ENCODE measurements at places on chromosomes 11 and 22. TPM values are rescaled to one million over a fixed set of nuclear protein-coding genes. Genes with fewer than 3 reads are reported as not detected.

DNA sequence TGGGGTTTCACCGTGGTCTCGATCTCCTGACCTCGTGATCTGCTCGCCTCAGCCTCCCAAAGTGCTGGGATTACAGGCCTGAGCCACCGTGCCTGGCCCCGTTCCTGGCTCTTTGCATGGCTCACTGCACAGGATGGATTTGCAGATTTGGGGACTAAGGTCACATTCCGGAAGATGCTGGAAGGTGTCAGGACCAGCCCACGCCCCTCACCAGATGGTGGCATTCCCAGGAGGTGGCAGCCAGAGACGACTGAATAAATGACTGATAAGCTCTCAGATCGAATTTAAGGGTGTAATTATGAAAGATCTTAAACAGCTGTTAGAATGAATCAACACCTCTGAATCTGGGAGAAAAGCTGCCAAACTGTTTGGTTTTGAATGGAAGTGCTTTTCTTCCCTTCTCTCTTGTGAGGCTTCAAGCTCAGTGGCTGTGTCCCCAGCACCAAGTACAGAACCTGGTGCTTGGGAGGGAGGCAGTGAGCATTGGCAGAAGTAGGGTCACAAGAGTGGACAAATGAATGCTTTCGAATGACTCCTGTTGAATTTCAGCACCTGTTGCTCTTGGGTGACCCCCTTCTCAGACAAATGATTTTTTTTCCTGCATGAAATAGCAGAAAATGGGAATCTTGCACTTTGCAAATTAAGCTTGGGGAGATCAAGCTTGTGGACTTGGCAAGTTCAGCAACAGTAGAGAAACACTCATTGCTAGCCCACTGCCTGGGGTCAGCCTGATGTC is 69.6 kb downstream of the KIAA1671 start:
- no peak overlapping the region for H3K27ac ChIP-seq
- no peaks in the 10 kb centered on the region for H3K36me3 ChIP-seq
- H3K27me3 ChIP-seq, result no peaks in the 10 kb centered on the region
- no peak overlapping the region for H3K4me3 ChIP-seq

- H3K27me3 ChIP-seq, result no peaks in the 10 kb centered on the region
- peak; percentile 63 for DNase-seq
- no peak overlapping the region for H3K27ac ChIP-seq
- H3K36me3 ChIP-seq, result no peaks in the 10 kb centered on the region
Measured at GRCh38 chr11:10641177-10641911, 52.2 kb downstream of the IRAG1 start.

DNA sequence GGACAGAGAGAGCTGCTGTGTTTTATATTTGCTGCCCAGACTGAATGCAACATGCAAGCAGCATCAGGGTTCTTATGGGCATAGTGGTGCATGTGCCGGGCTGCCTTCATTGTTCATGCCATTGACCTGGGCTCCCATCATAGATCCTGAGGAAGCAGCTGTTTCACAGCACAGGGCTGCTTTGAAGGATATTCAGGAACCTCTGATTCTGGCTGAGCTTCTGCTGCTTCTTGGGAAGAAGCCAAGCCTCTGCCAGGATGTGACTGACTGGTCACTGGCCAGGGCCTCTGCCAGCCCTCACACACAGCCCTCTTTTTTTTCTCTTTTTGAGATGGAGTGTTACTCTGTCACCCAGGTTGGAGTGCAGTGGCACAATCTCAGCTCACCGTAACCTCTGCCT is 43.3 kb downstream of the CYB5R2 start:
- no peaks in the 10 kb centered on the region for H3K27me3 ChIP-seq
- no peaks in the 10 kb centered on the region for H3K4me1 ChIP-seq
- no peak overlapping the region for H3K27ac ChIP-seq
- no peak for DNase-seq
- no peak overlapping the region for H3K4me3 ChIP-seq

- peaks cover 6% of the 10 kb centered on the region for H3K4me1 ChIP-seq
- no peaks in the 10 kb centered on the region for H3K36me3 ChIP-seq
- no peak overlapping the region for H3K4me3 ChIP-seq
- no peaks in the 10 kb centered on the region for H3K27me3 ChIP-seq
- DNase-seq, result peak; percentile 88
Measured at GRCh38 chr11:130675371-130675821, 227.0 kb downstream of the ADAMTS15 start.

DNA sequence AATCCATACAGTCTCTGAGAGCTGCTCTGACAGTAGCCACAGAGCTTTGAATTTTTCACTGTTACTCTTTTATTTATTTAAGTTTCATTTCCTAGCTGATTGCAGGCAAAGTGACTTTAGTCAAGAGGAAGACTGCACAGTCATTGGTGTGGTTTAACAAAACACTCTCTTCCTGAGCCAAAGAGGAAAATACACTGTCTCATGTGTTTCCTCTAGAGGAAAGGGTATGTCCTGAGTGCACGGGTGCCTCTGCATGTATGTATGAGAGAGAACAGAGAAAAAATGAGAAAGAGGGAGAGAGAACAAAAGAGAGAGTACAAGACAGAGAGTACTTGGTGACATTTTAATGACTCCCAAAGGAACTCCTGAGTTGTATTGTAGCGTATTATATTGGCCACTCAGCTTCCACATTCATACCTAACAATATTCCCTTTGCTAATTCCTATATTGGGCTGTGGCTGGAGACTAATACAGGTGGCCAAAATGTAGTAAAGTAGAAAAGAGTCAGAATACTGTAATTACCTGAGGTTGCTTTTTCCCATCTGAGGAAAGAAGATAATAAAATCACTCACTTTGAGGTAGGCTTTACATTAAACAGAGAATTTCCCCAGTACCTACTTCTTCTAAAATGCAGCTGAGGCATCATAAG is at the start of gene OR4D9:
OR4D9 (plus strand) TSS at position 599 of the 649 bp plus-strand sequence. CDS start 3,374 bp downstream, outside the sequence.
- H3K4me3 ChIP-seq, result no peak within 1 kb of the TSS
- no peaks in the 10 kb centered on the region for H3K27me3 ChIP-seq
- H3K36me3 ChIP-seq, result no peaks in the 10 kb centered on the region
- peak within 1 kb of the TSS; percentile 51 for H3K27ac ChIP-seq
- no peaks in the 10 kb centered on the region for H3K4me1 ChIP-seq
- no peak for DNase-seq

GRCh38 chr11:7348432-7349304 is 97.0 kb downstream of the SYT9 start:
- DNase-seq, result no peak
- no peaks in the 10 kb centered on the region for H3K4me1 ChIP-seq
- no peak overlapping the region for H3K27ac ChIP-seq
- no peaks in the 10 kb centered on the region for H3K36me3 ChIP-seq
- no peaks in the 10 kb centered on the region for H3K27me3 ChIP-seq
- H3K4me3 ChIP-seq, result no peak overlapping the region

- no peaks in the 10 kb centered on the region for H3K27me3 ChIP-seq
- H3K4me1 ChIP-seq, result no peaks in the 10 kb centered on the region
- no peaks in the 10 kb centered on the region for H3K36me3 ChIP-seq
- H3K27ac ChIP-seq, result no peak overlapping the region
Measured at GRCh38 chr11:97110376-97110775, 720.6 kb downstream of the JRKL start.

- DNase-seq, result no peak
- H3K36me3 ChIP-seq, result no peaks in the 10 kb centered on the region
- H3K27ac ChIP-seq, result no peak overlapping the region
- peaks cover 28% of the 10 kb centered on the region for H3K4me1 ChIP-seq
Measured at GRCh38 chr11:130582981-130583380, 134.5 kb downstream of the ADAMTS15 start.

GRCh38 chr11:33719587-33719986 is 16.6 kb downstream of the CD59 start:
- no peak overlapping the region for H3K4me3 ChIP-seq
- H3K36me3 ChIP-seq, result peaks cover 66% of the 10 kb centered on the region
- no peaks in the 10 kb centered on the region for H3K27me3 ChIP-seq
- DNase-seq, result no peak
- peaks cover 85% of the 10 kb centered on the region for H3K4me1 ChIP-seq

- no peaks in the 10 kb centered on the region for H3K27me3 ChIP-seq
- no peaks in the 10 kb centered on the region for H3K4me1 ChIP-seq
- no peak overlapping the region for H3K4me3 ChIP-seq
- H3K27ac ChIP-seq, result no peak overlapping the region
- H3K36me3 ChIP-seq, result no peaks in the 10 kb centered on the region
Measured at GRCh38 chr11:82756765-82757639, 23.3 kb upstream of the FAM181B start.

GRCh38 chr22:40198733-40199132 is 21.0 kb downstream of the TNRC6B start:
- peaks cover 27% of the 10 kb centered on the region for H3K4me1 ChIP-seq
- H3K27ac ChIP-seq, result no peak overlapping the region
- DNase-seq, result no peak
- no peaks in the 10 kb centered on the region for H3K36me3 ChIP-seq

GRCh38 chr22:29756341-29756740 is 10.5 kb downstream of the ZMAT5 start:
- DNase-seq, result no peak
- H3K4me3 ChIP-seq, result no peak overlapping the region
- no peaks in the 10 kb centered on the region for H3K4me1 ChIP-seq
- no peak overlapping the region for H3K27ac ChIP-seq

DNA sequence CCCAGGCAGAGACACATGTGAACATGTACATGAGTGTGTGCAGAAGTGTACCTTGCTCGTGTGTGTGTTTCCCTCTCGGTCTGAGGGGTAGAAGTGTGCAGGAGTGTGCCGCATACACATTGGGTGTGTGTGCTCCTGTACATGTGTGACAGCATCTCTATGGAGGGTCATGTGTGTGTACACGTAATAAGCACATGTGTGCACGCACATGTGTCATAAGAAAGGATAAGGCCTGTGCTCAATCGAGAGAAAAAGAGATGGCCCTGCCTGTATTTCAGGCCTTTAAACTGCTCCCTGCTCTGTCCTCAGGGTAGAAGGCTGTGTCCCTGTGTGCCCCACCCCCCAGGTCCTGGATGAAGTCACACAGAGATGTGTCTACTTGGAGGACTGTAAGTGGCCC is 61.8 kb downstream of the OTOG start:
- DNase-seq, result no peak
- H3K27me3 ChIP-seq, result peaks cover 3% of the 10 kb centered on the region
- H3K4me3 ChIP-seq, result no peak overlapping the region
- H3K36me3 ChIP-seq, result no peaks in the 10 kb centered on the region

GRCh38 chr22:20324139-20324516 is 4.3 kb upstream of the DGCR6L start:
- peaks cover 21% of the 10 kb centered on the region for H3K4me1 ChIP-seq
- H3K4me3 ChIP-seq, result no peak overlapping the region
- H3K27ac ChIP-seq, result no peak overlapping the region
- H3K36me3 ChIP-seq, result no peaks in the 10 kb centered on the region
- DNase-seq, result no peak
- H3K27me3 ChIP-seq, result peaks cover under 1% of the 10 kb centered on the region

DNA sequence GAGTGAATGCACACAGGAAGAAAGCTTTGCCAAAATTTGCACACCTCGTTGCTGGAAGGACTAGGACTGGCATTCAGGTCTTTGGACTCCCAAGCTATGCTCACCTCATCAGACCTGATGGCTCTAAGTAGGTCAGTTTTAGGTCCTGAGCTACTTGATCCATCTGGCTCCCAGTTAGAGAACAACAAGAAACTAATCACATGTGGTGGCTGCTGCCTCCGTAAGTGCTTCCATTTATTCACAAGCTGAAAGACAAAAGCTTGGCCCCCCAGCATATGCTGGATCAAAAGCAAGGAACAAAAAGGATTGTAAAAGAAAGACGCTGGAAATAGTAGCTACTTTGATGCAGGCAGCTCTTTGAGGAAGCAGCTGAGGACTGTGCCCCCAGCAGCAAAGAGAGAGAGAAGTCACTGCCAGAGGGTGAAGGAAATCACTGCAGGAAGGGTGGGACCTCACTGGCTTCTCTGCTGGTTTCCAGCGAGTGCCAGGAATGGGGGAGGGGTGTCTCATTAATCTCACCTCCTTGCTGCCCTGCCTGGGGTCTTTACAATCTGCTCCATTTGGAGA is 268.9 kb downstream of the KIRREL3 start:
- H3K27ac ChIP-seq, result no peak overlapping the region
- H3K4me3 ChIP-seq, result no peak overlapping the region
- no peak for DNase-seq
- H3K4me1 ChIP-seq, result no peaks in the 10 kb centered on the region
- no peaks in the 10 kb centered on the region for H3K36me3 ChIP-seq

GRCh38 chr11:120807414-120808150 is 216.3 kb upstream of the TBCEL start:
- no peak overlapping the region for H3K4me3 ChIP-seq
- H3K36me3 ChIP-seq, result no peaks in the 10 kb centered on the region
- peaks cover 13% of the 10 kb centered on the region for H3K27me3 ChIP-seq
- DNase-seq, result no peak

DNA sequence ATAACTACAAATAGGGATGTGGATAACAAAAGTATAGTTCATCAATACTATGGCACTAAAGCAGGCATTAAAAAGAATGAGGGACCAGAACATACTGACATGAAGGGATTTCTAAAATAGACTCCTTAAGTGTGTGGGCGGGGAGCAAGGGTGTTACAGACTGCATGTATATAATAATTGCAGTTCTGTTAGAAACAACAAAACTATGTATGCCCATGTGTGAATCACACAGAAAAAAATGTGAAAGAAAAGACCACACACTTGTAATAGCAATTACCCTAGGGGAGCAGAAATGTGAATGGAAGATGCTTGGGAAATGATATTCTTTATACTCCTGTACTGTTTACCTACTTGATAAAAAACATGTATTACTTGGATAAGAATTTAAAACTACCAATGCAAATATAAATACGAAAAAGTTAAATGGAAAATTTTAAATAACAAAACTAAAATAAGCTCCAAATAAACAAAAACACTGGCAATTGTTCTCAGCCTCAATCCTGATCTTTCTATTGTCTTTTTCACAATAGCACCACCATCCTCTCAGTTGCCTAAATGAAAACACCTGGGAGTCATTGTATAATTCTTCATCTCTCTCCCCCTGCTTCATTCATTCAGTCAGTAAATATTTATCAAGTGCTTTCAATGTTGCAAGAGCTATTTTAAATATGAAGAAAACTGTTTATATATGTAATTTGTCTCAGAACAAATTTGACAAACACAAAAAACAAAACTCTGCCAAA is 129.8 kb downstream of the FCHSD2 start:
- no peaks in the 10 kb centered on the region for H3K4me1 ChIP-seq
- no peaks in the 10 kb centered on the region for H3K27me3 ChIP-seq
- peaks cover 13% of the 10 kb centered on the region for H3K36me3 ChIP-seq
- DNase-seq, result no peak
- no peak overlapping the region for H3K27ac ChIP-seq

The CHADL gene
- 9.5 TPM for total RNA-seq

The CHID1 gene
- 68.8 TPM for total RNA-seq

The CBL gene
- total RNA-seq, result 17.2 TPM

The SHANK2 gene
- total RNA-seq, result 6.2 TPM

The VPREB1 gene
- not detected for total RNA-seq

The TBX10 gene
- total RNA-seq, result not detected

The CELSR1 gene
- 75.6 TPM for total RNA-seq

The OR8G5 gene
- not detected for total RNA-seq

The NCF4 gene
- 3.9 TPM for total RNA-seq

The BIK gene
- total RNA-seq, result 6.1 TPM

The EI24 gene
- total RNA-seq, result 119 TPM

The KCNE3 gene
- 0.29 TPM for total RNA-seq

The ANGPTL5 gene
- total RNA-seq, result 2.3 TPM

The MRGPRX3 gene
- not detected for total RNA-seq

The OR10G4 gene
- not detected for total RNA-seq
